Putamen (tissue), 1 donor: ENCODE measurements at places on chromosomes 6 and 20.

- DNase-seq, result no peak
Observed at GRCh38 chr6:139154881-139155547, 20.1 kb downstream of the HECA start.

DNA sequence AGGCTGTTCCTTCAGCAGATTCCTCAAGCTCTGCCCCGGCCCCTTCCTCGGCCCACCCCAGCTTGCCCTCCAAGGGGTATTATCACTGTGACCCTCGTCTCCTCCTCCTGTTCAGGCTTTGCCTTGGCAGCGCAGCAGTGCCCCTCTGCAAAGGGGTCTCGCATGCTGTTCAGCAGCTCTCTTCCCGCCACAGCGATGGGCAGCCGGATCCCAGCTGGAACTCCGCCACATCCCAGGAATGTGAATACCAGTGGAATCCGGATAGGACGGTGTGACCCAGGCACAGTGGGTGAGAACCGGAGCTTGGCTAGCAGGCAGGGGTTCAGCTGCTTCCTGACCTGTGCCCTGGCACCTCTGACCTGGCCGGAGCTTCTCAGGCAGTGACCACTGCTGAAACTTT, 52.9 kb downstream of the RNASET2 start:
- DNase-seq, result no peak

- DNase-seq, result no peak
Observed at GRCh38 chr20:53652859-53653517, 59.3 kb upstream of the ZNF217 start.

DNA sequence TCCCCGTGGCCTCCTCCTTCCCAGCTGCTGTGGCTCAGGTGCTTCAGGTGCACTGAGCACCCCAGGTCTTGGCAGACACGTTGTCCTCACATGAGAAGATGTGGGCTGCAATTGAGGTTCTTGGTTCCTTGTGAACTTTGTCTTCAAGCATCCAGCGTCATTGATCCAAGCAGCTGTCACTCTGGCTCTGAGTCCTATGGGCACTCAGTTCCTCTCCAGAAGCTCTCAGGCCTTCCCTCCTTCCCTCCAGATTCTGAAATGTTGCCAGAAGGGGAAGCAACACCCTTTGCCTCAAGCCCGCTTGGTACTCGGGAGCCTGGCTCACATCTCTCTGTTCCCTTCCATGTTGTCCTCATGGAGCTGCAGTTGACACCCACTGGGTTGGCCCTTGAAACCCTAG, 8.4 kb upstream of the MRGBP start:
- DNase-seq, result no peak

DNA sequence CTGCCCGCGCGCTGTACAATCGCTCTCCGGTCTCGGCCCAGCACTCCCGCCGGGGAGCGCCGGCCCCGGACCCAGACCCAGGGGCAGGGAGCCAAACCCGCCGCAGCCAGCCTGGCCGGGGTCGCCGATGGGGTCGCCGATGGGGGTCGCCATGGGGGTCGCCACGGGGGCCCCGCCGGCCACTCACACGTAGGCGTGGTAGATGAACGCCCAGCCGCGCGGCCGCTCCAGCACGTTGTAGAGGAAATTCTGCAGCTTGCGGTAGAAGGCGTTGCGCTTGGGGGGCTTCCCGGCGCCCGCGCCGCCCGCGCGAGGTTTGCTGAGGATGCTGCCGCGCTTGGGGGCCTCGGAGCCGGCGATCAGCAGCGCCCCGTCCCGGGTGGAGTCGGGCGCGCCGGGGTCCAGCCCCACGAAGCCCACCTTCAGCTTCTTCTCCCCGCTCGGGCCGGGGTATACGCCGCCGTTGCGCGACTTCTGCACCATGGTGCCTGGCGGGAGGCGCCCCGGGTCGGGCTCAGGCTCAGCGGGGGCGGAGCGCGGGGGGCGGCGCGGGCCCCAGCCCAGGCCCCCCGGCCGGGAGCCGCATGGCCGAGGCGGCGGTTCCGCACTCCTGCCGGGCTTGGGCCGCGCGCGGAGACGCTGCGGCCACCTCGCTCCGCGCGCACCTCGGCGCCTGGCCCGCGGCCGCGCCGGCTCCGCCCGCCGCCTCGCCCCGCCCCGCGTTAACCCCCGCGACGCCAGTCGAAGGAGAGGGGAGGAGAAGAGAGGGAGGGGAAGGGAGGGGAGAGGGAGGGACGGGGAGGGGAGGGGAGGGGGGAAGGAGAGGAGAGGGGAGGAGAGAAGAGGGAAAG, at the start of gene KCNQ2:
TSS of gene KCNQ2 (minus strand) at position 675 of the 851 bp plus-strand sequence. CDS start at position 483, 192 bp downstream.
- no peak for DNase-seq

DNA sequence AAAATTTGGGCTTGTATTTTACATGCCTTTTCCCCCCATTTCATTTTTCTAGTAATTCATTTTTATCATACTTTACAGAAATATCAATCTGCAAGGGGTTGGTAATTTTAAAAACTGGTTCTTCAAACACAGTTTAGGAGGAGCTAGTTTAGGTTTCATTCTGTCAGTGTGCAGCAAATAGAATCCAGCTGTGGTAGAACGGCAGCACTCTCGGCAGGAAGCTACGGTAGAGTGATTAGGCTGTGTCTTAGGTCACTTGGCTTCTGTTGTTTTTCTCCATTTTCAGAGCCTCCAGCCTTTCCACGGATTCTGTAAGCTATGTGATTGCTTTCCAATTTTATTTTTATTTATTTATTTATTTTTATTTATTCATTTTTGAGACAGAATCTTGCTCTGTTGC, 32.7 kb downstream of the TLDC2 start:
- DNase-seq, result no peak

DNA sequence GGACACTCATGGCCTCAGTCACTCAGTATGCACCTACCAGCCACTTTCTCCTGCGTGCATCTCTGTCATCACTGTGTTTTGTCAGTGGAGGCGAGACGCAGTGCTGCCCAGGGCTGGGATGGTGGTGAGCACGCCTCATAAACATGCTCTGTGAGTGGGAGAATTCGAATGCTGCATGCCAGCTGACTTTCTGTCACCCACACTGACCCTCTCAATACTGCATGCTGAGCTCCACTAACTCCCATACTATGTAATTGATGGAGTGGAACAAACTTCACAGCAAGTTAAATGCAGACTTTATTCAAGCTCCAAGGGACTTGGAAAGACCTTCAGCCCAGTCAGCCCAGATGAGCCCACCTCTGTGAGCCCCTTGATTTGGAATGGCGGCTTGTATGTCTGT, 22.7 kb upstream of the GGTLC1 start:
- no peak for DNase-seq

GRCh38 chr6:91786474-91787184, 1199.8 kb upstream of the MAP3K7 start:
- no peak for DNase-seq

GRCh38 chr6:170029416-170030283, 261.2 kb downstream of the DLL1 start:
- no peak for DNase-seq

DNA sequence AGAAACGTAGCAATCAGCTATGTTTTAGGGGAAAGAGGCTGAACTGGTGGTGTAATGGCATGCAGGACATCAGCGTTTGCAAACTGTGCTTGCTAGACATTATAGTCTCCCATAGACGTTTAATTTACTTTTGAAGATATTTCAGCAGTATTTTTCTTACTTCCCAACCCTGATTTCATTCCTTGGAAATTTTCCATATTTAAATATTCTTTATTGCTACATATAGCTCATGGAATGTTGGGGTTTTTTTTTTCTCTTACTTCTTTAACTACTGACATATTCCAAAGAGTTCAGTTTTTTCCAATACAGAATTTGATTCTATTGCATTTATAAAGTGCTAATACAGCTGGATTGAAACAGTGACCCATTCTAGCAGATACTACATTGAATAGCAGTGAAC, 694.4 kb upstream of the CITED2 start:
- no peak for DNase-seq

- DNase-seq, result no peak
Observed at GRCh38 chr6:152173321-152173720, 365.8 kb downstream of the ESR1 start.

DNA sequence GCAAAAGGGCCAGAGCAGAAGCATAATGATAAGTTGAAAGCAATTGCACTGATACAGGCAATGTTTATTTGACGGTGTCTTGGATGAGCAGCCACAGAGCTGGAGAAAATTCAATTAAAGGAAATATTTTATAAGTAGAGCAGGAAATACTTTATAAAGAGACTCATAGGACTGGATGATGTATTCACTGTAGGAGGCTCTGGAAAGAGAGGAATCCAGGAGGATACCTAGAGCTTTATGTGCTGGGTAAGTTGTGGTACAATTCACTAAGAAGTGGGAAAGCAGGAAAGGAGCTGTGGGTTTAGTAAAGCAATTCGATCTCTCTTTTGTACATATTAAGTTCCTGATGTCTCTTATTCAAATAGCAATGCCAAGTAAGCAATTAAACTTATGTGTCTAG, 86.3 kb downstream of the C6orf118 start:
- no peak for DNase-seq

DNA sequence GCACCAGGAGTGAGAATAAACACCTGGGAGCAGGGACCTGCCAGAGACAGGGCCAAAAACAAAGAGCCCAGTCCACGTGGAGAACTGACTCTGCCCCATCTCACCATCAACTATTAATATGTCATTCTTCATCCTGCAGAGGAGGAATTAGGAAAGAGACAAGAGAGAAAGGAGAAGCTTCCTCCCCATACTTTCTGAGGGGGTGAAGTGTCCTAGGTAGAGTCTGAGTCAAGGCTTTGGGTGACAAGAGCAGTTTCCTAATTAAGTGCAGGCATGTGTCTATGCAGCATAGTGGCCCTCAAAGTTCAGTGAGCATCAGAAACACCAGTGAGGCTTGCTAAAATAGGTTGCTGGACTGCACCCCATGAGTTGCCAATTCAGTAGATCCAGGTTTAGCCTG, 40.7 kb upstream of the BMP2 start:
- no peak for DNase-seq

GRCh38 chr6:170243386-170243785, 47.5 kb downstream of the DLL1 start:
- no peak for DNase-seq

- no peak for DNase-seq
Observed at GRCh38 chr20:17109307-17109706, 117.5 kb upstream of the PCSK2 start.

GRCh38 chr6:65461121-65461520, 245.9 kb downstream of the EYS start:
- no peak for DNase-seq
